ENCODE measurements at places on chromosomes 1 and 21.

- DNase-seq = no peak
Measured at GRCh38 chr1:204697893-204698292, 12.4 kb upstream of the LRRN2 start.

- no peak for DNase-seq
Measured at GRCh38 chr1:107450899-107451664, 310.2 kb downstream of the NTNG1 start.

GRCh38 chr21:29181799-29182470 is 51.5 kb downstream of the MAP3K7CL start:
- DNase-seq = no peak

DNA sequence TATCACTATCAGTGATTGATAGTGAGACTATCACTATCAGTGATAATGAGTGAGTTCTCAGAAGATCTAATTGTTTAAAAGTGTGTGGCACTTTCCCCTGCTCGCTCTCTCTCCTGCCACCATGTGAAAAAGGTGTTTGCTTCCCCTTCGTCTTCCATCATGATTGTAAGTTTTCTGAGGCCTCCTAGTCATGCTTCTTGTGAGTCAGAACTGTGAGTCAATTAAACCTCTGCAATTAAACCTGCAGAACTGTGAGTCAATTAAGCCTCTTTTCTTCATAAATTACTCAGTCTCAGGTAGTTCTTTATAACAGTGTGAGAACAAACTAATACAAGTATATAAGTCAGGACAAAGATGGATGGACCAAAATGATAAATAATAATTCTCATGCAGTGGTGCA is 7.0 kb upstream of the IL23R start:
- DNase-seq = no peak

DNA sequence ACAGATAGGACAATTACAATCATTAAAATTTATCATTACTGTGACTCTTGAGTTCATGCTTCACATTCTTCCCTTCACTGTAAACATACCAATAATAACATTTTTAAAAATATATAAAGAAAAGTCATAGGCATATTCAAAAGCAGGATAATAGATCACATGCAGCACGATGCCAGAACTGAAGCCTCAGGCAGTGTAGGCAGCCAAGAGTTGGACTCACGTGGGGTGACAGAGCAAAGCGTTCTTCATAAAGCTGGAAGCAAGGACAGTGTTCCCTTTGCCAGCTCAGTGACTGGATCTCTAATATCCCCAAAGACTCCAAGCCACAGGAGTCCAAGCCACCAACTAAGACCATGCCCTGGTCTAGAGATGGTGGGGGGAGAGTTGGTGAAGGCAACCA is 77.7 kb downstream of the ODF2L start:
- DNase-seq = no peak

DNA sequence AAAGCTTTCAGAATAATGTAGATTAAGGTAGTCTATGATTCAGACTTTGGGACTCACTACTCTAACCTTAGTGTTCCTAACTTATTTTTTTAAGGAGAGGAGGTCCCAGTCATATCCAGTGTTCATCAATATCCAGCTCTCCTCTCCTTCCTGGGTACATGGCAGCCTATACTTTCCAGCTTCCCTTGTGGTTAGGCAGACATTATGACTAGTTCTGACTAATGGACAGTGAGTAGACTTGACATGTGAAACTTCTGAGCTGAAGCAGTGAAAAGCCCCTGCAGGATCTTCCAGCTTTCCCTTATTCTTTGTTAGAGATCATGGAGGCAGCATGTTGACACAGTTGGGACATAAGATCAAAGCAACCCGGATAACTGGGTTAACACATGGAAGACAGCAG is 144.2 kb downstream of the PTPRU start:
- DNase-seq = no peak

Data from GF-D8 (cell line).